Kidney glomerular epithelial cell (primary cell): ENCODE measurements at places on chromosomes 3 and 15.

- DNase-seq = no peak
Observed at GRCh38 chr15:45165536-45165935, 22.2 kb downstream of the SHF start.

- no peak for DNase-seq
Observed at GRCh38 chr3:170428095-170428494, 9.4 kb downstream of the CLDN11 start.

- DNase-seq = no peak
Observed at GRCh38 chr3:172323894-172324610, 124.2 kb downstream of the GHSR start.

GRCh38 chr3:65639444-65639843 lies 399.3 kb downstream of the MAGI1 start:
- no peak for DNase-seq

DNA sequence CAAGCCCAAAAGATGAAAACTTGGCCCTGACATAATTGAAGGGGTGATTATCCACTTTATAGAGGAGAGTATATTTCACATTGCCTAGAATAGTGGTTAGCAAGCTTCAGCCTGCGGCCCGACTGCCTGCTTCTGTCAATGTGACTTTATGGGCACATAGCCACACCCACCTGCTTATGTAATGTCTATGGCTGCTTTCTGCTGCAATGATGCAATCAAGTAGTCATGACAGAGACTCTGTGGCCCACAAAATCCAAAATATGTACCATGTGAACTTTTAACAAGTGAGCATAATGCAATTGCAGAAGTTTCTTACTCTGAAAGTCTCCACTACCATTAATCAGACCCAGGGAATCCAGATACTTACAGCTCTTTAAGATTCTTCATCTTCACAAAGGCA lies 103.1 kb downstream of the LRIG1 start:
- DNase-seq = no peak

DNA sequence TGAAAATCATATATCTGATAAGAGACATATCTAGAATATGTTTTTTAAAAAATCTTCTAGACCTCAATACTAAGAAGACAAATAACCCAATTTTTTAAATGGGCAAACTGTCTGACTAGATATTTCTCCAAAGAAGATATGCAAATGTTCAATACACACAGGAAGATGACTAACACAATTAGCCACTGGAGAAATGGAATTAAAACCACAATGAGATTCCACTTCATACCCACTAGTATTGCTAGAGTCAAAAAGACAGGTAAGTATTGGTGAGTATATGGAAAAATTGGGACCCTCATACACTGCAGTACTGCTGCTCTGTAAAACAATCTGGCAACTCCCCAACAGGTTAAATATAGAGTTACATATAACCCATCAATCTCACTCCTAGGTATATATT lies 33.1 kb upstream of the TOPAZ1 start:
- no peak for DNase-seq

DNA sequence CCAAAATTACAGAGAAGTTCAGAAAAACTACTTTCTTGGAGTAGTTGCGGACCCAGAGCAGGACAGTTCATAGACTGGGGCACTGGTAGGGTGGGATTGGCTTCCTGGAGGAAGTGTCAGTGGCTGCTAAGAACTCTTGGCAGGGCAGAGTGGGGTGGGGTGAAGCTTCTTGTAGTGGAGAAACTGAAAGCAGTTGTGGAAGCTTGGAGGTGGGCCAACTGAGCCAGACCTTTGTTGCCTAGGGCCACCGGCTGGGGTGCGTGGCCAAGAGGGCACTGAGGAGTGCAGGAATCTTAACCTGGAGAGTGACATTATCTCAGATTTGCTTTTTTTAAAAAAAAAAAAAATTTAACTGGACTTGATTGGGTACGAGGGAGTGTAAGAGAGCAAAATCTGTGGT lies 3.1 kb downstream of the KAT2B start:
- no peak for DNase-seq

GRCh38 chr3:126959921-126960603 lies 22.9 kb upstream of the PLXNA1 start:
- DNase-seq = no peak

- peak; percentile 64 for DNase-seq
Observed at GRCh38 chr3:153144779-153145178, 17.2 kb upstream of the RAP2B start.

DNA sequence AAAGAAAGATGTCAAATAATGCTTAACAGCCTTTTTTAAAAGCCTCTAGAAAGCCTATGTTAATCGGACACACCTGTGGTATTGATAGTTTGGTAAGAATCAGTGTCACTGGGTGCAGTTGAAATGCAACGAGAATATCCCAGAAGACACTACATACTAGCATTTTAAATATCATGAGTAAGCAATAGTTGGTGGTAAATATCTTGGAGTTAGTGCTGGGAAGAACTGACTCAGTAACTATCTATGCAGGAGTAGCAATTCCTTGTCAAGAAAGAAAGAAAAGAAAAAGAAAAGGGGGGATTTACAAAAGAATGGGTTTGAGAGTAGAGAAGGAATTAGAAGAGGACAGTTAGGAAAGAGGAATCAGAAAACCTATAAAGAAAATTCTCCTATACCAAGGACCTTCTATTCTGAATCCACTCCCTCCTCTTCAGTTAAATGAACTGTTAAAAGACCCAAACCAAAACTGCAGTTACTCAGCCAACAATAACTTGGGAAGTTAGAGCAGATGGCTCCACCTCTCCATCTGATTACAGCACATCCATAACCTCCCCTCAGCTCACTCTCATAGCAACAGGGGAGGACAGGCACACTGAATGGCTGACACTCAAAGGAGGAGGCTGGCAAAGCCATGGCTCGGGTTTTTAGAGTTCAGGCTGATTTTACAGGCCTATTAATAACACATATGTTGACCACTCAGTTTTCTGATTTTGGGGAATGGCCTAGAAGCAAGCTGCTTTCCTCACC lies 207.6 kb upstream of the MDFIC2 start:
- DNase-seq = peak; percentile 33

DNA sequence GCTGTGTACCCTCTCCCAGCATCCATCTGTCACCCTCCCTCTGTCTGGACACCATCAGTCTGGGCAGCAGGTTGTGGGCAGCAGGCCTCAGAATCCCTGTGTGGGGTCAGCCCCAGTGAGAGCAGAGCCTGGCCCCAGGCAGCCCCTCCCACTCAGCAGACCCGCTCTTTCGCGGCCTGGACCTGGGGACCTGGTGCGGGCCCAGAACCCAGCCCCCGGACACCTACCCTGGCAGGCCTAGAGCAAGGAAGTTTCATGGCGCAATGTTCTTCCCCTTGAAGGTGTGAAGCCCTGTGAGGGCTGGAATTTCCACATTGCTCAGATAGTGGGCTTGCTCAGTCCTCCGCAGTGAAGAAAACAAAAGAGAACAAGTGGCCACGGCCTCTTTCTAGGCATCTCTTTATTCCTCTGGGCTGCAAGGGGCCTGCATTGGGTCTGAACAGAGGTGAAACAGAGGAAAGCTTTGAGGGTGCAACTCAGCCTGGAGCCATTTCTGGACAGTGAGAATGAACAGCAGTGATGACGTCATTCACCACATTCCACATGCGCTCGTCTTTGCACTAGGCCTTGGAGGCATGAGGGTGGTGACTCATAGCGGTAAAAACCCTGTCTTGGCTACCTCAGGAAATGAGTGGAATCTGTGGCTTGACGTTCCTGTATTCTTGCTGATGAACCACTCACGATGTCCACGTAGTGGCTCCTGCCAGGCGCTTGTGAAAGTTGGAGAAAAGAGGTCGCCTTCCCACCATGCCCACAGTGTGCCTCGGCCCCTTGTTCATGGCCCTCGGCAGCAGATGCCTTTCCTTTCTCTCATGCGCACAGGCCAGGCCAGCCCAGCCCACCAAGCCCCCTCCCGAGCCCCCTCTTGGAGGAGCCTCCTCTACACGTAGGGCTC lies 66.1 kb downstream of the SLC30A4 start:
- DNase-seq = peak; percentile 87

DNA sequence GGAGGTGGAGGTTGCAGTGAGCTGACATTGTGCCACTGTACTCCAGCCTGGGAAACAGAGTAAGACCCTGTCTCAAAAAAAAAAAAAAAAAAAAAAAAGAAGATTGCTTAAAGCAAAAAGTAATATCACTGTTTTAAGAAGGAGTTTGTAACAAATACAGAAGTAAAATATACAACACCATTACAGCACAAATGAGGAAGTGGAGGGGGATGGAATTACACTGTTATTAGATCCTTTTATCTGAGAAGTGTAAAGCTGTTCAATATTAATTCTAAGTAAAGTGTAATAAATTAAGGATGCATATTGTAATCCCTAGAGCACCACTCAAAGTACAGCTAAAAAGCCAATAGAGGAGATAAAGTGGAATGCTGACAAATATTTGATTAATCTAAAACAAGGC lies 47.0 kb upstream of the SNRPA1 start:
- DNase-seq = no peak
